EL (cell line): ENCODE measurements at places on chromosomes 12 and 14.

DNA sequence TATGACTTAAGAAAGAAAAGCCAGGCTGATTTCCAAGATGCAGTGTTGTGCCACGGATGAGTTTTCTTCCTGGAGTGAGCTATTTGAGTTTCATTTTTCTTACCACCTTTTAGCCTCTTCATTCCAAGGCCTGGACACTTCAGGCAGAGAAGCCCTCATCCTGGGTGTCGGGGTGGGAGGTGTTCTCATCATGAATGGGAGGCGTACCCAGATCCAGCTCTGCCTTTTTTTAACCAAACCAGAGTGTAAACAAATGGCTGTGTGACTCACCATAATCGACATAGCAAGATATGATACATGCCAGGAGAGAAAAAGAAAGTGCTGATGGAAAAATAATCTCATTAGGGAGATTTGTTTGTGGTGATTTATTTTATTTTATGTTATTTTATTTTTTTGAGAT, 79.9 kb downstream of the ARF6 start:
- DNase-seq = peak; percentile 95

GRCh38 chr14:71089971-71090370, 182.7 kb downstream of the PCNX1 start:
- peak; percentile 63 for DNase-seq

- DNase-seq = no peak
Observed at GRCh38 chr12:116598311-116599284, 39.4 kb downstream of the MAP1LC3B2 start.

GRCh38 chr12:21940549-21941505, at the start of gene ABCC9:
Gene ABCC9 (minus strand): TSS chr12:21941426. CDS start chr12:21936674, 4,752 bp downstream.
- peak; percentile 53 for DNase-seq

DNA sequence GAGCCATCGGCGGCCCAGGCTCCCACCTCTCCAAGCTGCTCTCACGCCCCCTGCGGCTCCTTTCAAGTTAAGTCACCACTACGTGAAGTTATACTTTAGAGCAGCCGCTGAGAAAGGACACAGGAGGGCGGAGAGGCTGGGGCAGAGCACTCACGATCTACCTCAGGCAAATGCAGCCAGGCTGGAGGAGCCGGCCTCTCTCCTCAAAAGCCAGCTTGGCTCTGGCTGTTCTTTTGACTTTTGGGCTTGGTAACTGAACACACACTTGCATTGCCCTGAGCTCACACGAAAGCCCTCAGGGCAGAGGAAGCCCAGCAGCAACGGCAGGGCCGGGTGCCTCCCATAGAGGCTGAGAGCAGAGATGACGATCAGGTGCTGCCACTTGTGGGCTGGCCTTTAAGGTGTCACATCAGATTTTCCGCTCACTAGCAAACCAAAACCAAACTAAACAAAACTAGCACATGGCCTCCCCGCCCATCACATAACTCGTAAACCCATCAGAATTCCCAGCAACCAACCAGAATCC, 75.2 kb downstream of the PITPNM2 start:
- peak; percentile 35 for DNase-seq

GRCh38 chr12:20196767-20197166, 171.6 kb upstream of the PDE3A start:
- DNase-seq = no peak

DNA sequence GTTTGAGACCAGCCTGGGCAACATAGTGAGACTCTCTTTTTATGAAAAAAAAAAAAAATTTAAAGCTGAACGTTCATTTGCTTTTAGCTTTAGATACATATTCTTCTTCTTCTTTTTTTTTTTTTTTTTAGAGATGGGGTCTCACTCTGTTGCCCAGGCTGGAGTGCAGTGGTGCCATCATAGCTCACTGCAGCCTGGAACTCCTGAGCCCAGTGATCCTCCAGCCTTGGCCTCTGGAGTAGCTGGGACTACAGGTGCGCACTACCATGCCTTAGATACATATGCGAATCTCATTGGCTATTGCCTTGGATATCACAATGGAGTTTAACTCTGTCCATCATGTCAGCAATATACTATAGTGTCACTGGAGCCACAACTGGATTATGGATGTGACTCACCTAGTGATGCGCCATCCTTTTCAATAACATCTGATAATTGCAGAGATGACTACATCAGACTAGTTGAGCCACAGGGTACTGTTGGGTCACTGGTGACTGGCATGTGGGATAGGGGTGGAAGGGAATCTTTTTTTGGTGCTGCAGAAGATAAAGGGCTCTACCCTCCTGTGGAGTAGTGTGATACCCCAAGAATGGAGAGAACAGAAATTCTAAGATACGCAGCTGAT, 2.7 kb upstream of the ADIPOR2 start:
- no peak for DNase-seq

- peak; percentile 92 for DNase-seq
Observed at GRCh38 chr12:76259660-76260389, 88.4 kb downstream of the BBS10 start.

DNA sequence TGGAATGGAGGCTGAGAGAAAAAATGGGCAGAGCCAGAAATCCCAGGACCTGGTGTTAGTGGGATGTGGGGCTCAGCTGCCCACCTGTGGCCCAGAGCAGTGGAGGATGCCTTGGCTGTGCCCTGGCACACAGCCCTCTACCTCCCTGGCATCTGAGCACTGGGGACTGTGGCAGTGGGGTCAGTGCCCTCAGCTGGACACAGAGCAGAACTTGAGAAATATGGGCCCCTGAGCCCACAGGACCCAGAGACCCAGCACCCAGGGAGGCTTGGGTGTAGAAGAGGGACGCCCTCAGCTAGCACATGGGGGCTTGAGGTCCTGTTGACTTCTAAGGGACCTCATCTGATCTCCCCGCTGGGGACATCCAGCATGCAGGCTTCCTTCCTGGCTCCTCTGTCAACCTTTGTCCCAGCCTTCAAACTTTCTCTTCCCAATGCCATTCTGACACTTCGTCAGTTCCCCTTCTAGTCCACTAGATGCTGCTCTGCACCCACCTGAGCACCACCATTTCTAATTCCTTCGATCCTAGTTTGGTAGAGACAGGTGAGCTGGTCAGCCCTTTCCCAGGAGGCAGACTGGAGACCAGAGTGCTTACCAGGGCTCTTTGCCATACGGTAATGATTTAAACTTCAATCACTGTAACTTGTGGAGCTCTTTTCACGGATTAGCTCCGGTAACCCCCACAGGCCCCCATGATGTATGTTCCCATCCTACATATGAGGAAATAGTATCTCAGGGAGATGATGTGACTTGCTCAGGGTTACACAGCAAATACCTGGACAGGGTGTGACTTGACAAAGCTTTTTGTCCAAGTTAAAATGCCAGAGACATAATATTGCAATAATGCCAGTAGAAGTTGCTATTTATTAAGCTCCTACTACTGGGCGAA, 143.7 kb downstream of the ASCL4 start:
- peak; percentile 8 for DNase-seq

GRCh38 chr12:7656121-7656520, 9.6 kb downstream of the APOBEC1 start:
- DNase-seq = no peak

- DNase-seq = no peak
Observed at GRCh38 chr12:5478081-5478706, 46.3 kb downstream of the NTF3 start.

DNA sequence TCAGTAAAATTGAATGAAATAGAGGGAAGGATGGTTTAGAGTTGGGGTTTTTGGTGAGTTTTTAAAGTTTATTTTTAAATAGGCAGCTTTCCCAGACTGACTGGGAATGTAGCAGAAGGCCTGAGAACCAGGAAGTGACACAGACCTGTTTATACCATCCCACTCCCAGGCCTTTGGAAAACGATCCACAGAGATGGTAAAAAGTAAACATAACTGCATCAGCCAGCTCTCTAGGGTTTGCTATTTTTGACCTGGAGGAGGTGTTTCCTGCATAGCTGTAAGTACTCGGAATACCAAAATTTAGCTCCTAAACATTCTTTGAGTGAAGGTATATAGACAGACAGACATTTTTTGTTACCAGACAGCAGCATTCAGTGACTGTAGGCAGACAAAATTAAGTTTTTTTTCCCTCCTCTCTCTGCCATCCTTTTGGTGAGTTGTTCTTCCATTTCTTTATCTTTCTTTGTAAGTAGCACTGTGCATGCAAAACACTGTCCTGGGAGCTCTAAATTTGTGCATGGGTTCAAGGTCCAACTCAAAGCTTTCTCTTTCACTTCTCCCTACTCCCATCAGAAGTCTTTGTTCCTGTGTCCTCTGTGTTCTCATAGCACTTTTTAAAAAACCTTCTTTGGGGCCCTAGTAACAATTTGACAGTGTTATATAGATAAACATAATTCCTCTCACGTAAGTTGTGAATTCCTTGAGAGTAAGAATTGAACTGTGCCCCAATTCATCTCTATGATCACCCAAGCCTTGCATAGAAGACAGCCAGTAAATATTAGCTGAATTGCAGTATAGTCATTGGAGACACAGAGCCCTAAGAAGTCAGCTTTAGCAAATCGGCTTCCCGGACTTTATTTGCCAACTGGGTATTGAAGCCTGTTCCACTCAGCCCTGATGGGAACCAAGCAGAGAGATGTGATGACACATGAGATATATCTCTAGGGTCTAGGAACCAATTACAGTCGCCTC, 37.4 kb downstream of the SUSD6 start:
- DNase-seq = peak; percentile 48

- DNase-seq = no peak
Observed at GRCh38 chr12:109873653-109874052, 6.7 kb downstream of the GLTP start.

- DNase-seq = no peak
Observed at GRCh38 chr14:52046376-52046917, 22.4 kb downstream of the NID2 start.

DNA sequence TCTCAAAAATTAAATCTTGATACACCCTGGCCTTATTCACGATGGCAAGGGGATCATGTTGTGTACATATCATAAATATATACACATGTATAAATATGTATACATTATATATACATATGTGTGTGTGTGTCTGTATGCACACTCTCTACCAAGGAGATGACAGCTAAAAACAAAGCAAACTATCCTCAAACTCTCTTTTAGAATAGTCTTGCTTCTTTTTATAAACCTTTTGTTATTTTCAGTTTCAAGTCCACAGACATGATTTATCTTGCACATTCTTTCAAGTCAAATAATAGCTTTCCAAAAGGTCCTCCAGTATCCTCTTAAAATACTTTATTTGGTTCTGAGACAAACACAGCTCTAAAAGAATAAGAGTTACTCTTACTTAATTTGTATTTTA, 8.4 kb downstream of the ANO6 start:
- DNase-seq = no peak

DNA sequence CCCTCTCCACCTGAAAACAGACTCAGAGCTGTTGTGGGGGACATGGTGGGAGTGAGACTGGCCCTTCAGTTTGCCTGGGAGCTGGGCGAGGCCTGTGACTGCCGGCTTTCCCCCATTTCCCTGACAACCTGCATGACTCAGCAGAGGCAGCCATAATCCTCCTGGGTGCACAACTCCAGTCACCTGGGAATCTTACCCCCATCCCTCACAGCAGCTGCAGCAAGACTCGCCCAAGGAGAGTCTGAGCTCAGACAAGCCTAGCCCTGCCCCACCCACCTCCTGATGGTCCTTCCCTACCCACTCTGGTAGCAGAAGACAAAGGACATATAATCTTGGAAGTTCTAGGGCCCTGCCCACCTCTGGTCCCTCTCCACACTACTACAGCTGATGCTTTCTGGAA, 207.3 kb upstream of the ARID2 start:
- no peak for DNase-seq

DNA sequence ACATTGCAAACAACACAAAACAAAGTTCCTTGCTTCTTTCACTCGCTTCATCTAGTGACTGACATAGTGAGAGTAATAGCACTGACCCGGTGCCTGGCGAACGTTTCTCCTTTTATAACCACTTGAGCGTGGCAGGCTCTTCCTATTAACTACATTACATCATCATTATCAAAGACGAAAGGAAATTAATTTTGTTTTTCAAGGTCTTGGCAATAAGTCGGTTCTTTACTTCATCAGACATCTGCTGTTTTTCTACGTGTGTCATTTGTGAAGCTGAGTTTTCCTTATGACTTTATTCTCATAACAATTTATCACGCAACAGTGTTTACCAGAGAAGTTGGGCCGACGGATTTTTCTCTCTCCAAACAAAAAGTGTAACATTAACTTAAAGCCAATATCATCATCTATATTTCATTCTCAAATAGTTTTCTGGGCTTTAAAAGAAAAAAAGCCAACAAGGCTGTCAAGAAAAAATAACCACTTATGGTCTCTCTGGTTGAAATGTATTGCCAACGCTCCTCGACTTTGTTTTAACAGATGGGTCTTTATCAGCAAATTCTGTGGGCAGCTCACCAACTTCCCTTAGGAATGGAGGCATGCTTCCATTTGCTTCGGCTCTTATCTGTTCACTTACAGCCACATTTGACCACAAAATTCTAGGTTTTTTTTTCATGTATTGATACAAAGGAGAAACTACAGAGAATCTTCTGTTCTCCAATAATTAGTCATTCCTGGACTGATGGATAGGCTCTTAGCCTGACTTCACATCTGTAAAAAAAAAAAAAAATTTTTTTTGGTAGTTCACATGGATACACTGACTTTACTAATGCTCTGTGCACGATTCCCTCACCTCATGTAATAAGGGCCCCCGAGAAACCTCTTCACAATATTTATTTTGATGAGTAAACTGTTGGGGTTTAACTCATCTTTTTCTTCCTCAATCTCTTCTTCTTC, 97.1 kb upstream of the CDKN3 start:
- no peak for DNase-seq

DNA sequence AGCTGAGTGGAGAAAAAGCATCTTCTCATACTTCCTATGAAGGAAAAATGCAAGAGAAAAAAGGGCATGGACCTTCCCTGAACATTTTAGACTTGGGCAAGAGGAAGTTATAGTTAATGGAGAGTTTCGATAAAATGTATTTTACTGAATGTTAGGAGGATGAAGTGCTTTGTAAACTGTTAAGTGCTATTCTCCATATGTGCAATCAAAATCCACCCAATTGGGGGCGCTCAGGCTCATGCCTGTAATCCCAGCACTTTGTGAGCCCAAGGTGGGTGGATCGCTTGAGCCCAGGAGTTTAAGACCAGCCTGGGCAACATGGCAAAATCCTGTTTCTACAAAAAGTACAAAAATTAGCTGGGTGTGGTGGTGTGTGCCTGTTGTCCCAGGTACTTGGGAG, 1.9 kb upstream of the CNPY2 start:
- DNase-seq = no peak

DNA sequence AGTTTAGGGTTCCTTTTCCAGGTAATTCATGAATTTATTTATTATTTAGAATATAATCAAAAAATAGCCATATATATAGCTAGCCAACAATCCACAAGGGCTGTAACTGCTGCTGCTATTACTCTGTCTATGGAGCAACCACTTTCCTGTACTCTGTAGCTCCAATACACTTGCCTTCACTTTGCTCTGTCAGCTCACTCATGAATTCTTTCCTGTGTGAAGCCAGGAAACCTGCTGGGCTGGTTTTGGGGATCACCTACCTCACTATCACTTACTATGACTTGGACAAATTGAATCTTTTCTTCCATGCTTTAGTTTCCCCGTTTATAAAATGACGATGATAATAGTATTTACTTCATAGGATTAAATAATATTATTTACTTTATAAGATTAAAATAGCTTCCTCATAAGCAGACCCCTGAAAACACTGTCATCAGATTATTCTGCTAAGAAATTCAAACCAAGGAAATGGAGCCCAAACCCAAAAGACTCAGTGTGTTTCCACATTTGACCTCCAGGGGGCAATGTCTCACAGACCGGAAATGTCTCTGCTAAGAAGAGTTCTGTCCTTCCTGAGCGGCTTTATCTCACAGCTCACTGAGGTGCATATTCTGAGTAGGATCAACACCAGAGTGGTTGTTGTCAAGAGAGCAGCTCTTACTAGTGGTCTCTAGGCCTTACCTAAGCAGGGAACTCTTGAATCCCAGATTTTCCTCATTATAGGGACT, 457.1 kb downstream of the DAD1 start:
- DNase-seq = peak; percentile 18

- no peak for DNase-seq
Observed at GRCh38 chr12:51219322-51219721, 1.5 kb upstream of the POU6F1 start.
